ENCODE measurements at places on chromosomes 6 and 20.

DNA sequence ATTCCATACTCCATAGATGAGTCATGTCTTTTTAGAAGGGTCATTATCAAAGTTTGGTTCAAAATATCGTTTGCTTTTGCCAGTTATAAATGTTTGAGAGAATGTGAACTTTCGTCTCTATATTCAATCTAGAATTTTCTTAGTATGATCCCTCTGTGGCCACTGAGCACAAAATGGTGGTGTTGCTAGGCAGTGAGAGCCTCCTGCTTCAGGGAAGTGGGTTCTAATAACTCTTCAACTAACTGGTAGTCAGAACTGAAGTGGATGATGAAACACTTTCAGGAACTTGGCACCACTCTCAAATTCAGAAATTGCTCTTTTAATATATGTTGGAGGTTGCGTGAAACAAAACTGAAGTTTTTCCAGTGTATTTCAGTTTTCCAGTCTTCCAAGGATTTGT lies 125.0 kb upstream of the DOK5 start:
- DNase-seq, result no peak

- DNase-seq, result no peak
Observed at GRCh38 chr6:45702849-45703739, 312.6 kb downstream of the CLIC5 start.

GRCh38 chr6:4804095-4804494 lies 27.9 kb downstream of the CDYL start:
- no peak for DNase-seq

DNA sequence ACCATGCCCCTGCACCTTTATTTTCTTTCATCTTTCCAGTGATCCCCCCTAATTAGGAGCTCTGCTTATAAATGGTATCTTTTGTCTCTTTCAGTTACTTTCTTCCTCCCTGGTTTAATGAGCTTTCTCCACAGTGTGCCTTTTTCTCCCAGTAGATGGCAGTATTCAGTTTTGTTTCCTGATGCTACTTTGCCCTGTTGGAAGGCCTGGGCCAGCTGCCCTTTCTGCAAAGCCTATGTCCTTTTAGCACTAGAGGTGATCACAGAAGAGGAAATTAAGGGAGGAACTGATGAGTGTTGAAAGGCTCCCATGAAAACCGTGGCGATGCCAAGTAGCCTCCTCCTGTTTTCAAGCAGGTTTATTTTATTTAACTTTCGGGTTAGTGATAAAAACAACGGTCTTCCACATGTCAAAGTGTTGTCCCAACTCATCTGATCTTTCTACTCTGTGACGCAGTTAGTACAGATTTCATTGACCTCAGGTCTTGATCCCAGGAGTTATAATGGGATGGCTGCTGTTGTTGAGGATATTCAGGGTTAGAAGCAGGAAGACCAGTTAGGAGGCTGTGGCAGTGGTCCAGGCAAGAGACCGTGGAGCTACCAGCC lies 184.2 kb upstream of the BMP2 start:
- peak; percentile 22 for DNase-seq

DNA sequence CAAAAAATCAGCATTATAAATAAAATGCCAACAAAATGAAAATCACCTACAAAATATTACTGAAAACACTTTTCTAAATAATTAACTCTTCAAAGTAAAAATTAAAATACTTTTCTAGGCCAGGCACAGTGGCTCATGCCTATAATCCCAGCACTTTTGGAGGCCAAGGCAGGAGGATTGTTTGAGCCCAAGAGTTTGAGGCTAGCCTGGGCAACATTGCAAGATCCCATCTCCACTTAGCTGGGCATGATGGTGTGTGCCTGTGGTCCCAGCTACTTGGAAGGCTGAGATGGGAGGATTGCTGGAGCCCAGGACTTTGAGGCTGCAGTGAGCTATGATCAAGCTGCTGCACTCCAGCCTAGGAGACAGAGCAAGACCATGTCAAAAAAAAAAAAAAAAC lies 6.4 kb downstream of the SERPINB9 start:
- no peak for DNase-seq

DNA sequence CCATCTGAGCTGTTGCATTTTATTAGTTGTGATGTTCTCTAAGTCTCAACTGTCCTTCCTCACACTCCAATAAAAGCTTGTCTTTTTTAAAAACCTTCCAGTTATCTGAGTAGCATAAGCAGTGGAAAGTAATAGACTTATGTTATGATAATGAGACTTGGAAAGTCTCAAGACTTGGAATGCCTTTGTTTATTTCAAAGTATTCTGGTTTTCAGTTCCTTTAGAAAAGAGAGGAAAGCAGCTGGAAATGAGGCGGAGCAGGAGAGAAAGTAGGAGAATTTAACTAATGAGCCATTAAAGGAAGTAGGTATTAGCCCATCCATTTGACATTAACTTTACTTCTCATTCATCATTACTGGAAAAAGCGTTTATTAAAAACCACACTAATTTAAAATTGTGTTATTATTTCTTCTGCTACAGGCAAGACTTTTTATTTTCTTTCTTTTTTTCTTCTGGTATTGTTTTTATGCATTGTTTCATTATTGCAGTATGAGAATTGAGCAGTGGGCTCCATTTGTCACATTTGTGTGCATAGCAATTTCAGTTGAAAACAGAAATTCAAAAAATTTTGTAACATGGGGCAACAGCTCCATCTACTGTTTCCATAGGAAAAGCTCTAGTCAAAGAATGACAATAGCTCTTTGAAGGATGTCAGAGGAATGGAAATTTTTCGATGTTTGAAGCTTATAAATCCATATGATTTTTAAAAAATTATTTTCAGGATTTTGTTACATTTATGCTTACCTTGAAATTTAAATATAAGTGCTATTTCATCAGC lies 194.8 kb downstream of the COL9A1 start:
- DNase-seq, result peak; percentile 4

GRCh38 chr6:16354692-16355091 lies 116.3 kb downstream of the GMPR start:
- no peak for DNase-seq

DNA sequence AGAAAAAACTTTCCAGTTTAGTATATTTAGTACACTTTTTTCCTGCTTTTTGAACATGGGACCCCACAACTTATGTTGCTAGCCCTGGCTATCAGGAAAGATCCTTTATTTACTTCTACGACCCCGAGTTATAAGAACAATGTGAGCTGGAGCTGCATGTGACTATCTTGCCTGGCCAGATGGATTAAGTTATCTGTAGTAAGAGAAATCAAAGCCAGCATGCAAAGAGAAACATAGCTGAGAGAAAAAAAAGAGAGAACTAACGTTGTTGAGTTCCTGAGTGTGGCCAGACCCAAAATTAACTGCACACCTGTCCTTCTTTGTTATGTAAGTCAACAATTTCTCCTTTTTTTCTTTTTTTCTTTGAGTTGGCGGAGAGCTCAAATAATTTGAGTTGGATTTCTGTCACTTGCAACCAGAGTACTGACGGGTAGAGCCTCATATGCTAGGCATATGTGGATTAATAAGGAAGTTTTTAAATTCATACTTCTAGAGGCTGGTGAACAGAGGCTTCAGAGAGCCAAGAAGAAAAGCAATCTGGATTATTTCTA lies 219.5 kb downstream of the HACE1 start:
- DNase-seq, result no peak

DNA sequence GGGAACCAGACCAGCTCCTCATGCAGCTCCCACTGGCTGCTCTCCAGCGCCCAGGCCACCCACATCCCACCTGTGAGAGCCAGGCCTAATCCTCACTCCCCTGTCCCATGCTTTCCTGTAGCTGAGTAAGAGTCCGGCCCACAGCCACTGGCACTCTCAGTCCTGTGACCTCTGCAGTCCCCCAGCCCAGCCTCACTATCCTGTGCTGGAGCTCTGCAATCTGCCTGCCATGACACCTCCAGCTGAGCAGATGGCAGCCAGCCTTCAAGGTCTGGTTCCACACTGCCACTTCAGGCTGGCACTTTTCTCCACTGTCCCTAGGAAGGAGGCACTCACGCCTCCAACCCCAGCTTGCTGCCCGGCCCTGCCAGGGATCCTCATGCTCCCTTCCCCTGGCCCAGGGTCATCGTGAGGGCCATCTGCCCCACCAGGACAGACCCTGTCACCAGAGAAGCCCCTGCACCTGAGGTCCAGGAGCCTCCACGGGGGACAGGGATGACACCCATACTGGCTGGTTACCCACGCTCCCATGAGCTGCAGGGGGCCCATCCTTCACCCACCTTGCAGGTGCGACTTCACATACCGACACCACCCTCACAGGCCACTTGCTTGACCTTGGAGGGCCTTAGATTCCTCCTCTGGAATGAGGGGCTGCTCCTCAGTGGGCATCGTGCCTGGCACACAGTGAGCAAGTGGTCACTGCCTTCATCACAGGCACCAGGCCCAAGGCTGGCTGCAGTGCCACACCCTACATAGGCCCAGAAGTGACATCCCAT lies 100.1 kb downstream of the ASXL1 start:
- DNase-seq, result peak; percentile 86

DNA sequence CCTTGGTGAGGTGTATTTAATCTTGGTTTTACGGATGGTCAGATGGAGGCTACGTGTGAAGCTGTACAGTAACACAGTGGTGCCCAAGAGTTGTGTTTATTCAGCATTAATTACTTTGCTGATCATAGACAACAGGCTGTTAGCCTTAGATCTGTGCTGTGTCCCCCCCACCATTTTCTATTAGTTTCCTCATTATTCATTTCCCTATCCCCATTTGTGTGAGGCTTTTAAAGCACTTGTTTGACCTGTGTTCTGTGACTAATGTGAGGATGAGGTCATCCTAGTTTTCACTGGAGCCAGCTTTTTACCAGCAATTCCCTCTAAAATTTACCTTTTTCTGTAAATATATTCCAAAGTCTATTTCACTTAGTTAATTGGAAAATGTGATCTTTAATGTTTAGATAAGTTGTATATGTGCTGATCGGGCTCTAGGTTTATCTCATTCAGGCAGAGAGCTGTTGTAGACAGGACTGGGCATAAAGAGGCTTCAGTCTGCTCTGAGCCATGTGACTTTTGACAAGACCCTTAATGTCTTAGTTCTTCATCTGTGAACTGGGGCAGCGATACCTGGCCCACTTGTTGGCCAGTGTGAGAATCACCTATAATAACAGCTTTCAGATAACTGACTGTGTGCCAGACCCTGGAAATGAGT lies 8.4 kb downstream of the MAPRE1 start:
- no peak for DNase-seq

DNA sequence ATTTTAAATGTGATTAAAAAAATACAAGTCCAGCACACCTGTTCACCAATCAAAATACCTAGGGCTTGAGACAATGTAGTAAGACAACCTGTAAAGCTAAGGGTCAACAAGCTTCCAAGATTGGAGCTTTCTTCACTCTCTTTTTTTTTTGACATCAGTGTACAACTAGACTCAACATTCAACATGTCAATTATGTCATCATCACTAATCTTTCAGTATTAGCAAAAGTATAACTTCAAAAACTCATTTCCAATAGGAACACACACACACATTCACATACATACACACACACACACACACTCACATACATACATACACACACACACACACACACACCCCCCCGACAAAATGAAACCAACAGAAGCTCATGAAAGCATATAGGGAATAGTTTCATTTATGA lies 26.0 kb downstream of the PRKN start:
- DNase-seq, result no peak

GRCh38 chr6:18036781-18037180 lies 49.3 kb upstream of the KIF13A start:
- no peak for DNase-seq

DNA sequence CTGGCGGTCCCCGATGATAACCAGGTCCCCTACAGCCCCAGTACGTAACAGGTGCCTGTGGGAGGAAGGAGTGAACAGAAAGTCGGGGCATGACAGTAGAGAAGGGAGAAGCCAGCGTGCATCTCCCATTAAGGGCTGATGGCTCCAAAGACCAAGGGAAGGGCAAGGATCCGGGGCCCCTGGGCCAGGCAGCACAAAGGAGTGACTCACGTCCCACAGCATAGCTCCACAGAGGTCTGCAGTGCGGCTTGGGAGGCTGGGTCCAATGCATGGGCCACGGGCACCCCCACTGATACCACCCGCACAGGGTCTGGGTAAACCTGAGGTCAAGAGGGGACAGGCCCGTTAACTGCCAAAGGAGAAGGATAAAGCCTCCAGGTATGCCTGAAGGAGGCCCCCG lies 10.3 kb downstream of the AARS2 start:
- no peak for DNase-seq

GRCh38 chr6:125802943-125803377 lies 12.2 kb downstream of the NCOA7 start:
- DNase-seq, result no peak

DNA sequence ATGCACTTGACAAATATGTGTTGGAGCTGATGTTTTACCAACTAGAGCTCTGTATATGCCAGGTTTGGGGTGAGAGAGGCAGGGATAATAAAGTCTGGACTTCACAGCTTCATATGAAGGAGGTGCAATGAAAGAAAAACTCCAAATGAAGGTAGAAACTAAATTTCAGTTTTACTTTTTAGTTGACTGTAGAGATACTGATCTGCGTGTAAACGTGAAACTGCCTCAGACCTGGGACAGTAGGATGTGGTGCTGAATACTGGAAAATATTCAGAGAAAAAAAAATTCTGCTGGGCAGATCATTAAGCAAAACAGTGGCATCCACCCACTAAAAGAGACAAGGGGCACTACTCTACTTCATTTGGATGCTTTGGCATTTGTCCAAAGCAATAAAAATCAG lies 94.5 kb downstream of the BACH2 start:
- no peak for DNase-seq

- no peak for DNase-seq
Observed at GRCh38 chr6:39057251-39058155, 8.9 kb downstream of the GLP1R start.

- DNase-seq, result no peak
Observed at GRCh38 chr20:49775229-49775693, 37.4 kb upstream of the SLC9A8 start.

DNA sequence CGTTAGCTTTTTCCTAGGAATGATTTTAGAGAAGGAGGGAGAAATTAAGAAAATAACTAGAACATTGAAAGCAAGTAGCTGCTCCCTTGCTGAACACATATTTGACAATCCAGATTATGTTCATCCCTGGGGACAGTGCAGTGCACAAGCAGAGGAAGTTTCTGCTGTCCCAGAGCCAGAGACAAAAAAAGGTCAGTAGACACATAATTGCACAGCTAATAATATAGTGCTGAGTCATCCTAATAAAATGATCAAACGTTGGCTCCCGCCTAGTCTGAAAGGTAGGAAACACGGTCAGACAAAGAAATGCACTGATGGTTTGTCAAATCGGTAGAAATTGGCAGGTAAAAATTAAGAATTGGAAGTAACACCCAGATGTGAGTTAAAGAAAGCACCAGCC lies 21.7 kb upstream of the SSTR4 start:
- no peak for DNase-seq

- DNase-seq, result no peak
Observed at GRCh38 chr6:52893803-52894202, 15.7 kb downstream of the GSTA3 start.
